ENCODE measurements at places on chromosomes 3 and 15. TPM values are rescaled to one million over a fixed set of nuclear protein-coding genes. Genes with fewer than 3 reads are reported as not detected.

DNA sequence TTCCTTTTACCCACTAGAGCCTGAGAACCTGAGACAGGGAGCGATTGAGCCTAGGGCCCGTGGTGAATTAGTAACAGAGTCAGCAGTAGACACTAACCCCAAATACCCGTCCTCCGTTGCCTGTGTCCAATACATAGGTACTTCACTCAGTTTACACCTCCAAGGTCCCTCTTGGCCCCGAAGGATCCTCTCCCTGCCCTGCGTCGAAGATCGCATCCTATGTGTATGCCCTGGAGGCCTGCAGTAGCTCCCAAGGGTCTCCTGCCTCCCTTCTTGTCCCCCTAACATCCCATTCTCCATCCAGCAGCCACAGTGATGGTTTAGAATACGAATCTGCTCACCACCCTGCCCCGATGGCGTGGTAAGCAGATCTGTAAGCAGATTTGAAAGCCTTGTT lies 67.0 kb downstream of the ISG20 start:
- no peak for DNase-seq

Gene IGSF10
- total RNA-seq: 3.3 TPM

DNA sequence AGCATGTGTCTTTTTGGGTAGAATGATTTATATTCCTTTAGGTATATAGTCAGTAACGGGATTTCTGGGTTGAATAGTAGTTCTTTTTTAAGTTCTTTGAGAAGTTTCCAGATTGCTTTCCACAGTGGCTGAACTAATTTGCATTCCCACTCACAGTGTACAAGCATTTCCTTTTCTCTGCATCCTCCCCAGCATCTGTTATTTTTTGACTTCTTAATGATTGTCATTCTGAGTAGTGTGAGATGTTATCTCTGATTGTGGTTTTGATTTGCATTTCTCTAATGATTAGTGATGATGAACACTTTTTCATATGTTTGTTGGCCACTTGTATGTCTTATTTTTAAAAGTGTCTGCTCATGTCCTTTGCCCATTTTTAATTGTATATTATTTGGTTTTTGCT lies 337.6 kb downstream of the EFHB start:
- no peak for DNase-seq

DNA sequence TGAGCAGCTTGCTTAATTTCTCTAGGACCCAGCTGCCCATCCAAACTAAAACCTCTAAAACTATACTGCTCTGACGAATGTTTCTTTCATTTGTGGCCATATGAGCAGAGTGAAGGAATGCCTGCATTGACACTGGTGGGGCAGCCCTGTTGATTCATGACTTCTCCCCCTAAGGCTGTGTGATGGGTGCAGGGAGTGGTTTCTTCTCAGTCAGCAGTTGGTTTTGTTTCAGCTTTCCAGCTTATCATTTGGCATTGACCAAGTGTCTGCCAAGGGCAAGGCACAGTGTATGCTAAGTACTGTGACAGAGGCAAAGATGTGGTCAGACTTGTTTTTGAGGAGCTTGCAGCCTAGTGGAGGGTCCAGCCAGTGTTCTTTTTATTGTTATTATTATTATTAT lies 4.7 kb downstream of the ABHD6 start:
- no peak for DNase-seq

Gene CLASP2
- 81.2 TPM for total RNA-seq

DNA sequence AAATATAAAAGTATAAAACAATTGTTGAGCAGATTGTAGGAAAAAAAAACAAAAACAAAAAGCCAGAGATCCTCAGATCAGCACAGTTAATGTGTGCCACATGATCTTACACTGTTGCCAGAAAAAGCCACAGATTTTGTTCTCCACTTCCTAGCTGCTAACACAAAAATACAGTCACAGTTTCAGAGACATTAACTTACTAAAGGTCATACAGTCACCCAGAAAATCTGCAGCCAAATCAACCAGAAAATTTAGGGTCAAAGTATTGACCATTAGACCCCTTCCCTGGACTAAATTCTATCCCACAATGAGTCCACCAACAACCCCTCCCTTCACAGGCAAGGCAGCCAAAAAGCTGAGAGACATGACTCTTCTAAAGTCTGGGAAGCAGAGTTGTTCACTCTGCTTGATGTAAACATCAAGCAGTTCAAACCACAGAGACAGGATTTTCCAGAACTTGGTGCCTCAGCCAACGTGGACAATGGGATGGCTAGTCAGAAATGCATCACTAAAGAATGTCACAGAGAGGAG lies 59.1 kb downstream of the SST start:
- no peak for DNase-seq

Gene XCR1
- total RNA-seq: 0.70 TPM
